ENCODE measurements at places on chromosomes 5 and 9.
A peak's percentile ranks its signal among the peaks of the same experiment; 100 is the strongest.

- DNase-seq: no peak
These were observed 61.8 kb downstream of the SMIM15 start for GRCh38 chr5:61100437-61100836.

- DNase-seq: peak; percentile 73
These were observed 53.7 kb downstream of the PAX5 start for GRCh38 chr9:36980148-36980974.

- no peak for DNase-seq
These were observed 2220.7 kb upstream of the C9orf72 start for GRCh38 chr9:29793970-29794369.

GRCh38 chr5:145976431-145977155 lies 40.2 kb downstream of the SH3RF2 start:
- DNase-seq: no peak

DNA sequence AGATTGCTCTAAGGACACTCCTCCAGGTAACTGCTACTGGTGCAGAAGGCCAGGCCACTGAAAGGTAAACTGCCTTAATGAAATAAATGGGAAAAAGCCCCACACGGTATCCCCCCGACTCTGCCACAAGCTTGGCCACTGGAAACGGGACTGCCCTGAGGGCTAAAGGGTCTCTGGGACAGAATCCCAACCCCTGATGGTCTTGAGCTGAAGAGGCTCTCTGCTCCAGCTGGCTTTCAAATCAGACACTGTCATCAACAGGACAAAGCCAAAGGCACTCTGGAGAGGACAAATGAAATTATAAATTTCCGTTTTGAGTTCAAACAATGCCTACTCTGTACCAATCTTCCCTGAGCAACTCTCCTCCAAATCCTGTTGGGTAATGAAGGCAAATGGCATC lies 33.6 kb upstream of the HMGCR start:
- no peak for DNase-seq
